Right lung (tissue), 10 donors: ENCODE measurements at places on chromosomes 5 and 9.

GRCh38 chr9:112503170-112503569, 16.5 kb downstream of the KIAA1958 start:
- DNase-seq = no peak

DNA sequence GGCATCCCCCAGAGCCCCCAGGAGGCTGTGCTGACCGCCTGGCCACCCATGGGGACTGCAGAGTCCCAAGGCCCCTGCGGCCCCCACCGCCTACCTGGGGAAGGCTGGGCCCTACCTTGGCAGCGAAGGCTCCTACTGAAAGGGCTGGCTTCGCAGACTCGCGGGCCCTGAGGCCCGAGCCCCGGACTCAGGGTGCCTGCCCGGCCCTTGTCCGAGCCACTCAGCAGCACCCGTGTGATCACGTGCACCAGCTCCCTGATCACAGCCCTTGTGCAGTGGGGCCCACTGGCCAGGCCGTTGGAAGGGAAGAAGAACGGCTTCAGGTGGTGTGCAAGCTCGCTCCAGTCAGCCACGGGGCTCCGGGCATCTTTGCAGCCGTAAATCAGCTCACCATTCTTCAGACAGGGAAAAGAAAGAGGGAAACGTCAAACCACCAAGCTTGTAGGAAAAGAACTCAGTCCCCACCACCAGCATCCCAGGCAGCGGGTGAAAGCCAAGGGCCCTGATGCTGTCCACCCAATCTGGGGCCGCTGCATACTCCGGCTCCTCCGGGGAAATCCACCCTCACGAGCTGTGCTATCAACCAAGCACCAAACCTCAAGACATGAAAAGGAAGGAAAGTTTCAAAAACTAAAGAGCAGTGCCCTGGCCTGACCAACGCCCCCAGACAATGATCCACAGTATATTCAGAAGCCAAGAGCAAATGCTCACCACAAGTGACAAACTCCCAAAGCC, 31.9 kb downstream of the IPPK start:
- DNase-seq = no peak

DNA sequence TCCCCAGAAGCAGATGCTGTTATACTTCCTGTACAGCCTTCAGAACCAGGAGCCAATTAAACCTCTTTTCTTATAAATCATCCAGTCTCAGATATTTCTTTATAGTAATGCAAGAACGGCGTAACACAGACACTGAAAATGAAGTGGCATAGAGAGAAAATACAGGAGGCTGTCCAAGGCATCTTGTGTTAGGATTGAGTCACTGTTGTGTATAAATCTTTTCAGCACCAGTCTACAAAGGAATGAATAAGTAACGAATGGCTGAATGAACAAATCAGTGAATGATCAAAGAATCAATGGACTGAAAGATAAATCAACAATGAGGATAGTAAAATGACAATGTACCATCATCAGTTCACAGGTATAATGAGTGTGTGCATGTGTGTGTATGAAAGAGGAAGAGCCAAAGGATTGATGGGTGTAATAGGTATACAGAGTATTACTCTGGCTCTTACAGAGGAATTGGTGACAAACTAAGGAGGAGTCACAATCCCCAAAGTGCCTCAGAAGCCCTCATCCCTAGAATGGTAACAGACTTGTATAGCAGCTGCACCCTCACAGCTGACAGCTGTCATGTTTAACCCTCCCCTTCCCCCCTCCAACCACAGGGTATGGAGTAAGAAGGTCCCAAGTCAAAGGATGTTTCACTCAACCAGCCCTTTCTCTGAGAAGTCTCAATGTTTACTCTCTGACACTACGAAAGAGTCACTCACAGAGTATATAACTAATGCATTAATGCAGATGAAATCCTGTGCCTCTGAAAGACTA, 29.8 kb upstream of the MIER3 start:
- no peak for DNase-seq

GRCh38 chr9:98438666-98439065, 183.2 kb upstream of the TBC1D2 start:
- no peak for DNase-seq

DNA sequence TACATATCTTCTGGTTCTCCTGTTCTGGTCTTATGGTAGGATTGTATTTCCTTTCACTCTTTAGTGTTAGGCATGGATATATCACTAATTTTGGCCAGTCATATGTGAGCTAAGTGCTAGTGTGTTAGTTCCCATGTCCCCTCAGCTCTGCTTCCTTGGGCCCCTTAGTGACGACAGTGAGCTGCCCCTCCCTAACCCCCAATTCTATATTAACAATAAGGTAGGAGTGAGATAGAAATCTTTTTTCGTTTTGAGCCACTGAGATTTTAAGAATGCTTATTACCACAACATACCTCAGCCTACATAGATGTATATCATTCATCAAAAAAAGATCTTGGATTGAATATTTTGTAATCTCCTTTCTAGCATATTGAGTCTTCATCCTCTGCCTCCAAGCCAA, 100.5 kb downstream of the PARP8 start:
- no peak for DNase-seq

GRCh38 chr5:142864290-142865260, 94.4 kb downstream of the ARHGAP26 start:
- no peak for DNase-seq

- DNase-seq = no peak
These were observed 57.2 kb upstream of the RIC1 start for GRCh38 chr9:5571629-5572232.

DNA sequence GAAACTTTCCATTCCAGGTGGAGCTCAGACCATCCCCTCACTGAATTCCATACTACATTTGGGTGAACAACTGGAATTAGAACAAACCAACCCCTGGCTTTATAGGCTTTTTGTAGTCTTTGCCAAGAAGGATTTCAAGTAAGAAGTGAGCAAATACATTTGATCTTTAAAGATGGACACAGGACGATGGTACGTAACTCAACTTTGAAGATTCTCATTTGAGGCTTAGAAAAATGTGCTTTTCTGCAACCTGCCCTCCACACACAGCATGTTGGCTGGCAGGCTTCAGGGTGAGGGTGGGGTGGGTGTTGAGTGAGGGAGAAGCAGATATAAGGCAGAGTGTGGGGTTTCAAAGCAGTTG, 175.8 kb downstream of the DCP2 start:
- DNase-seq = no peak

GRCh38 chr5:170221327-170221741, 11.5 kb upstream of the C5orf58 start:
- peak; percentile 67 for DNase-seq

GRCh38 chr5:36494841-36495601, 111.4 kb upstream of the SLC1A3 start:
- DNase-seq = no peak
